Activated CD8-positive, alpha-beta memory T cell treated with anti-CD3 and anti-CD28 coated beads, Interleukin-2, amount 50 U/mL, for 48 hours (primary cell): ENCODE measurements at places on chromosomes 3 and 15.
A peak's percentile ranks its signal among the peaks of the same experiment; 100 is the strongest.

DNA sequence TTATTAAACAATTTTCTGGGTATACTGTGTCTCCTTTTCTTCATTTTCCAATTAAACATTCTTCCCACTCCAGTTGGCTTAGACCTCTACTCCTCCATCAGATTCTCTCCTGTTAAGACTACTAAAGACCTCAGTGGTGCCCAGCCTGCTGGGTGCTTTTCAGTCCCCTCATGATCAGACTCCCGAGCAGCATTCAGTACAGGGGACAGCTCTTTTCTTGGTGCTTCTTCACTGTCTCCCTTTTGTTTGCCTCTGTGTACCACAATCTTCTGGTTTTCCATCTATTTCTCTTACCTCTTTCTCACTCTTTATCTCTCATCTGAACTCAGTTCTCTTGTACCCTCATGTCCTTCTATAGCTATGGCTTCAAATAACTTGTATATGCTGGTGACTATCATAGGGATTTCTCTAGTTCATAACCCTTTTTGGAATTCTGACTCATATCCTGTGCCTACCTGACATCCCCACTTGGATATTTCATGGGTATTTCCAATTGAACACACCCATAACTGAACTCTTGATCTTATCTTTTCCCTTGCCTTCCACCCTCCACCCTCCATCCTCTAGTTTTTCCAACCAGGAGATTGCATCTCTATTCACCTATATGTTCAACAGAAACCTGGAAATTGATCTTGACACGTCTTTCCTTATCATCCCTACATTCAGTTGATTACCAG is 55.6 kb upstream of the ABHD10 start:
- DNase-seq, result no peak

- DNase-seq, result no peak
Measured at GRCh38 chr3:87461036-87461435, 184.7 kb upstream of the POU1F1 start.

DNA sequence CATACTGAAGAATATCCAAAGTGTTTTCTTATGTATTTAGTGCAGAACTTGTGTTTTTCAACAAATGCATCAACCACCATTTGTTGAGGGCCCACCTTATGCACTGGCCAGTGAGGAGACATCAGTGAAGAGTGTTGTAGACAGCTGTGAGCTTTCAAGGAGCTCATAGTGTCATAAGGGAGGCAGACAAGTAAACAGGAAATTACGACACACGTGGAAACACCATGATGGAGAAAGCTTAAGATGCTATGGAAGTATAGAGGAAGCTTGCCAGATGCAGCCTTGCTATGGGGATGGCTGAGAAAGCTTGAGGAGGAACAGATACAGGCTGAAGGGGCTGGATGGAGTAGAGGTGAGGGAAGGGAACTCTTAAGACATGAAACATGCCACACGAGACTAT is 50.8 kb upstream of the PSMD6 start:
- DNase-seq, result no peak

- peak; percentile 70 for DNase-seq
Measured at GRCh38 chr15:85168642-85169173, 187.1 kb downstream of the PDE8A start.

DNA sequence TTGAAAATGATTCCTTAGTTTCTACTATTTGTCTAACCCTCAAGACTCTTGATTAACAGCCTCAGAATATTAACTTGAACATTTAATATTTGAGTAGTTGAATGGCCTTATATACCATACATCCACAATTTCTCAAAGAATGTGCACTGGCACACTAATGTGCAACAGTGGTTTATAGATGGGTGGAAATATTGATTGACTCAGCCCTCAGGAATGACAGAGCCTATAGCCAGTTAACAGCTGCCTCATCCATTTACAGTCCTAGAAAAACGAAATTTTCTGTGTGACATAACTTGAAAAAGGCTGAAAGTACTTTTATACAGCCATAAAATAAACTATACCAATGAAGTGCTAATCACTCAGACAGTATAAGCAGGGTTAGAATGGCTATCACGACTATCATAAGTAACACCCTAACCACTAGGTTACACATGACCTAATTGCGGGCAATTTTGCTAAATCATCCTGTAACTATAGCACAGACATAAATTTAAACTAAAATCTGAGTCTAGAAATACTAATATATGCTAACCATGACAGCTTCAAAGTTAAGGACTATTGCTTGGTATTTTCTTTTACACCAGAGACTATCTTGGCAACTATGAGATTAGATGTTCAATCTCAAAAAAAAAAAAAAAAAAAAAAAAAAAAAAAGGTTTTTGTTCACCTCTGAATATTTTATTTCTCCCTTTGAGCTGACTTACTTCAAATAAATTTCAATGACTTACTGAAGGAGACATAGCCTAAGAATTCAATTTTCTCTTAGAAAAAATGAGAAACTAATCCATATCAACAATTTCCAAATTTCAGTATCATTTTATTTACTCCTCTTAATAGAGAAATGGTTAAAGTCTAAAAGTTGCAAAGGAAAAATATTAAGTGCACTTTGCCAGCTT is 9.3 kb downstream of the SECISBP2L start:
- no peak for DNase-seq

DNA sequence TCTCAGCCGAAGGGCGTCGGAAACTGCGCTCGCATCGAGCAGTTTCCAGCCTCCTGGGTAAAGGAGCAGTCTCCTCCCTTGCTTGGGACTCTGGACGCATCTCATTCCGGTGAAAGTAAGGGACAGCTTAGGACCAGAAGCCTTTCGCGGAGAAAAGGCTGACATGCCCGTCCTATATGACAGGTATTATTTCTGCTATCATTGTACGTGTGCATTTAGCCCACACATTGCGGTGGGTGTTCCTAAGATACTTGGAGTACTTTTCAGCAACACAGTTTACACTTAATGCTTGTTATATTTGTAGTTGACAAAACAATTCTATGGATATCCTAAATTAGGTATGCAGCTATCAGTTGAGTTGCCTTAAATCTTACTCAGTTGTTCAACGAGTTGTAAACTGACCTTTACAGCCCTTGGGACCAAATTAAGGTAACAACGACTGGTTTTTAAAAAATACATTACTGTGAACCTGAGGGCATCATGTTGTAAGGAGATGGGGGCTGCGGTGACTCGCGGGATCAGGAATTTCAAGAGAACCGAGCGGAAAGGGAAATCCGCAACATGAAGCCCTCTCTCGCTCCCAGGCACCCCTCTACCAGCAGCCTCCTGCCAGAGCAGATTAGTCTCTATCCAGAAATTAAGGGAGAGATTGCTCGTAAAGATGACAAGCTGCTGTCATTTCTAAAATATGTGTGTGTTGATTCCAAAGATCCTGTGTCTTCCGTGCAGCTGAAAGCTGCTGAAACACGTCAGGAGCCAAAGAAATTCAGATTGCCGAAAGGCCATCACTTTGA is 632 bp upstream of the COPS2 start:
- no peak for DNase-seq

- no peak for DNase-seq
Measured at GRCh38 chr15:99729920-99730319, 3.3 kb downstream of the LYSMD4 start.

- no peak for DNase-seq
Measured at GRCh38 chr15:100968050-100968966, 49.2 kb downstream of the LRRK1 start.

- no peak for DNase-seq
Measured at GRCh38 chr3:69244039-69244438, 121.6 kb upstream of the LMOD3 start.

GRCh38 chr3:121720163-121720562 is 29.4 kb downstream of the GOLGB1 start:
- DNase-seq, result no peak

DNA sequence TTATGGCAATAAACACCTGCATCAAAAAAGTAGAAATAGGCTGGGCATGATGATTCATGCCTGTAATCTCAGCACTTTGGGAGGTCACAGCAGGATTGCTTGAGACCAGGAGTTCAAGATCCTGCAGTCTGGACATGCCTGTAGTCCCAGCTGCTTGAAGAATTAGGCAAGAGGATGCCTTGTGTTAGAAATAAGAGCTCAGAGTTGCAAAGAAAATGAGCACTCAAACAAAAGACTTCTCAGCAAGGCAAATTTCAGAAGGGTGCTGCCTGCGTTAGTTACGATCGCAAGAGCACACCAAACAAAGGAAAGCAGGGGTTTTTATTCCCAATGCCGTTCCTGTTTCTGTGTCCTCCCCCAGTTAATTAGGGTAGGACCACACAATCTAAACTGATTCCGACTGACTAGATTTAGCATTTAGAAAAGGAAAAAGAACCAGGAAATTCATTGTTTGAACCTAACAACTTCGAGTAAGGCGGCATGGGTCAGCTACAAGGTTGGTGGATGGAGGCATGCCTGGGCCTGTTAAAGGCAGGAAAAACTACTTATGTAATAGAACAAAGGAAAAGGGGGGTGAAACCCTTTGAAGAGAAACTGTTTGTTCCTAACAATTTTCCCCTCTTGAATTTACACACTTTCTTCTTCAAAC is 55.5 kb downstream of the DLG1 start:
- DNase-seq, result no peak

- no peak for DNase-seq
Measured at GRCh38 chr15:60264566-60264965, 133.2 kb downstream of the ANXA2 start.

- DNase-seq, result no peak
Measured at GRCh38 chr15:100483370-100483769, 45.4 kb downstream of the CERS3 start.

DNA sequence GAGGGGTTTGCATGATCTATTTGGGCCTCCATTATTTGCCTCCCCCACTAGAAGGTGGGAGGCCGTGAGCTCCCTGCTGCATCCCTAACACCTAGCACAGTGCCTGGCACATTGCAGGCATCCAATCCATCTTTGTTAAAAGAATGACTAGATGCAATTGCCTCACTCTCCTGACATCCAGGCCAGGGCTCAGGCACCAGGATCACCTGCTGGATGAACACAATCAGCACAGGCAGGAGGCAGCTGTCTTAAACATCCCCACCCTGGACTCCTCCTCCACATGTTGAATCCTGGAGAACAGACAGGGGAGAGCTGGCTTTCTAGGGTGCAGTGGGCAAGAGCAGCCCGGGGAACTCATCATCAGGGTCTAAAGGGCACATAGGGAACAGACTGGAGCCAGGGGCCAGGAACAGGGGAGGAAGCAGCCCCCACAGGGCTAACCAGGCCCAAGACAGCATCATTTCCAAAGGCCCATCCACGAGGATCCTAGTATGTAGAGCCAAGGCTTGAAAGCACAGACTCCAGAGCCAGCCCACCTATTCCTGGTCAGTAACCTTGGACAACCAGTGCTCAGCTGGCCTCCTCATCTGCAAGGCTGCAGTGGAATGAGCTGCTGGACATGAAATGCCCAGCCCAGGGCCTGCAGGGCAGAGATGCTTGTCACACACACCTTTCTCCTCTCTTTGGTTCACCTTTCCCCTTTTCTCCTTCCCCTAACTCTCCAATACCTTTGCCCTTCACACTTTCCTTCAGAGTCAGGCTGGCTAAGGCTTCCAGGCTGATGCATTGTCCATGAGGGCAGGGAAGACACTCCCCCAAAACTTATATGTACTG is 254.4 kb upstream of the TLE3 start:
- no peak for DNase-seq
